ENCODE measurements at places on chromosomes 5 and 9. TPM values are rescaled to one million over a fixed set of nuclear protein-coding genes. Genes with fewer than 3 reads are reported as not detected.
A peak's percentile ranks its signal among the peaks of the same experiment; 100 is the strongest.

- no peak for DNase-seq
These were observed 1.1 kb downstream of the FKBP15 start for GRCh38 chr9:113219969-113220368.

DNA sequence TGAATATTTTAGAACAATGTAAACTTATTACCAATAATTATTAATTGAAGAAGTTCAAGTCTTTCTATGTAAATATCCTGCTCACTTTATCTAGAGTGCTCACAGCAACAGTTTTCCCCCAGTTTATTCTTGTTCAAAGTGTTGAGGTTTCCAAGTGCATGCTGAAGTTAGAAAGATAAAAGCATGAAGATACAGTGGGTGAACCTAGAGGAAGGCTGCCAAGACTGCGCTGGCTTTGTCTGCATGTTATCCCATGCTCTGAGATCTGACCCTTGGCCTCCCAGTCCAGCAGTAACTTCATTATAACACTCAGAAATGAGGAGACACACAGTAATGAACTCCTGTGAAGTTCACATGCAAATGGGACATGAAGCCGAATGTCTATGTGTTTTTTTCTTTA, 76.0 kb upstream of the PIP5K1B start:
- no peak for DNase-seq

DNA sequence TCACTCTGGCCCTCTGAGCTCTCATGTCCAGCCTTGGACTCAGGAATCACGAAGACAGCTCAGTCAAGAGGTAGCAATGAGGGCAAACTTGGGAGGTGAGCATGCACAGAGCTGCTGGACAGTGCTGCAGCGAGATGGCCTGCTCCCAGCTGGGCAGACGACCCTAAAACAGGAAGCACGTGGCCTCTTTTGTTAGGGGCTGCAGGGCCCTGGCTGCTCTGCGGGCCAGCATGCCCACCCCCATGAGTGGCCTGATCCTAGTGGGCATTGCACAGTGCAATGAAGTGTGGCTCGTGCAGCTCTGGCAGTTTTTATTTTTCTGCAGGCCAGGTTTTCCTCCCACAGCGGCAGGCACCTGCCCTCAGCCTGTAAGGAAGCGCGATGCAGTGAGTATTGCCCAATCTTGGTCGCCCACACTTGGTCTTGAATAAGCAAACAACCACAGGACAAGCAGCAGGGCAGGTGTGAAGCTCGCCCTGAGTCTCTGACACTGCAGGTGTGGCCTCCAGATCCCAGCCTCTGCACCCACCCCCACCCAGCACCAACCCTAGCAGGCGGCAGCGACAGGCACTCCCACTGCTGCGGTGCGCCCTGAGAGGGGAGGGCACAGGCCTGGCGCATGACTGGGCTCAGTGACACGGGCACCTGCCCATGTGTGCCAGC, 60.8 kb downstream of the SEMA4D start:
- DNase-seq: no peak

GRCh38 chr9:82563094-82563493, 499.8 kb downstream of the RASEF start:
- no peak for DNase-seq

DNA sequence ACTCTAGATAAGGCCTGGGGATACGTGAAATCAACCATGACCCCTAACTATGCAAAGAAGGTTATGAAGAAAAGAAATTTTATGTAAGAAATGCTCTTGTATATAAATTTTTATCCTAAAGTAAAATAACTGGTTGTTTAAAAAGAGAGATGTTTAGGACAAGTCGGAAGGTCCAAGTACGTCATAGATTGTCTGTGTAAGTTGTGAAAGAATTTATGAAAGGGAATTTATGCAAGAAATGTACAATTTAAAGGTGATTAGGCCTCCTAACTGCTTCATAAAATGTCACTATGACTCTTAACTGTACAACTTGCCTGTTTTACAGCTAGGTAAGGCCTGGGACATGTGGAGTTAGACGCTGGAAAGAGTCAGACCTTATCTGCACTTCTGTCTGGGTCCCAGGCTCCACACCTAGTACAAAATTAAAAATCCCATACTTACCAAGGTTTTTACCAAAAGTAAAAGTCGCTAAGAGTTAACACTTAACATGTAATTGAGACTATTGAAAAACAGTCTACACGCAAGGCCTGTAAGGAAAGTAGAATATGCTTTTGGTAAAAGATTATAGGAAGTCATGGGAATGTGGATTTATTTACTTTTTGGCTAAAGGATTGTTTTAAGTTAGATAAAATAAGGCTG, 77.4 kb downstream of the KIAA0825 start:
- DNase-seq: no peak

- DNase-seq: no peak
These were observed 552.4 kb upstream of the MEF2C start for GRCh38 chr5:89435347-89435746.

- no peak for DNase-seq
These were observed 17.4 kb upstream of the TMEM174 start for GRCh38 chr5:73155271-73156222.

DNA sequence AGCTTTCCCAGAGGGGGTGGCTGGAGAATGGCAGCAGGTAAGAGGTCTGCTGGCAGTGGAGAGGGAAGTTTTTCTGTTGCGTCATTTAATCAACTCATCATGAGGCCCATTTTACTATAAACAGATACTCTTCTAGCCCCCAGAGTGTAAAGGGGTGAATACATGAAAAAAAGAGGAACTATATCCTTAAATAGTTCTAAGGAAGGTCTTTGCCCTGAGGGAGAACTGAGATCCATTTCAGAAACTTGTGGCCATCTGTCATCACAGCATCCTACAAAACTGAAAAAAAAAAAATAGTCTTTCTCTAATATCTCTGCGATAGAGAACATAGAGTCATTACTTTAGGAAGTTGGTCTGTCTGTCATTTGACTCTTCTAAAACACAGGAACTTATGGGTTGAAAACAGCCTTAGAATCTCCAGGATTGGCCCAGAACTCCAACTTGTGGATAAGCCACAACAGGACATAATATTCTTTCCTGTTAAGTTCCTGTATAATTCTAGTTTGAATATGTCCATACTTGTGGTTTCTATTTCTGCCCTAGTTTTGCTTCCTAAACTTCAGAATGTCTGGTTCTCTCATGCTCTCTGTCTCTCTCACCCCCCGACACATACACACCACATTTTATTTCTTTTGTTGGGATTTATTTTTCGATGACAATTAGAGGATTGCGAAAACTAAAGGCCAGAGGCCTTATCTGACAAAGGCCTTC, 238.5 kb upstream of the PIK3R1 start:
- DNase-seq: no peak

DNA sequence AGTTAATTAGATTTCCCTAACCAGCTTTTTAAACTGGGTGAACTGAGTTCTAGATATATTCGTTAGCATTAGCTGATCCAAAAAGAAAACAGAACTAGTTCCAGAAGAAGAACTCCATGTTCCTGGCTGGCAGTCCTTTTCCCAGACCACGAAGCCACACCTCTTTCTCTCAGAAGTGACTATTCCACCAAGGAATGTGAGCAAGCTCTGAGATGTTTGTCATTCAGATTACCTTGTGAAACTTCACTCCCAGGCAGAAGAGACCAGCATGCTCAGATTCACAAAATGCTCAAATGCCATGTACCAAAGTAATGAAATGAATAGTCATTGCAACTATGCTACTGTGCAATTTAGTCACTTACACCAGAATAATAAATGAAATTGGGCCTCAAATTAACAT, 4.4 kb upstream of the SSBP2 start:
- DNase-seq: no peak

DNA sequence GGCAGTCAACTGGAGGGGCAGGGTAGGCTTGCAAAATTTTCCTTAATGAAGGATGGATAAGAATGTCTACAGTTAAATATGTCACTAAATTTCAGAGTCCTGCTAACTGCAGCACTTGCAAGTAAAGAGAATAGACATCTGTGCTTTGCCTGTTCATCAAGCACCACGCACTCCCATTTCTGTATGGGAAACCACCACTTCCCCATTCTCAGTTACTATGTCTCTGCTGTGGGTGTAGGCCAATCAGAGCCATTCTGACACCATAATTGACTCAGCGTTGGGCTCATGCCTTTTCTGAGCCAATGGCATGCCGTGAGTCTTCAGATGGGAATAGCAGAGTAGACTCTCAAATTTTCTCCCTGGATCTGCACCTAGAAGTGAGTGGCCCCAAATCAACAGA, 247.5 kb downstream of the GABRB2 start:
- DNase-seq: no peak

GRCh38 chr5:43569236-43569746, 12.4 kb upstream of the PAIP1 start:
- DNase-seq: no peak

GRCh38 chr9:110999379-110999778, 38.9 kb downstream of the LPAR1 start:
- no peak for DNase-seq

DNA sequence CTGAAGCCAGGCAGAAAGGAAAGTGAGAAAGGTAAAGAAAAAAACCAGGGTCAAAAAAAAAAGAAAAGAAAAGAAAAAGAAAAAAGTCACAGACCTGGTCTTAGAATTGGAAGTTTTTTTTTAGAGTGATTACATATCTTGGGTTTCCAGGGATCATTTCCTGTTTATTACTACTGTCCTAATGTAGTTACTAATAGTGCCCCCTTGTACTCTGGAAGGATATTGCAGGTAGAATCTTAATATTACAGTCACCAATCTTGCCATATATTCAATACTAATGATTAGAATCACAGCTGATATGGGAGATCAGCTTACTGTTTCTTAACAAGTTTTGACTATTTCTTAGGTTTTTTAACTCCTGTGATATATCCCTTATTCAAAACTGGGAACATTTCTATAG, 543.2 kb upstream of the CDH6 start:
- DNase-seq: no peak

GRCh38 chr9:137444106-137444790, 3.1 kb upstream of the ENTPD8 start:
- no peak for DNase-seq

- no peak for DNase-seq
These were observed 29.9 kb upstream of the UBE2QL1 start for GRCh38 chr5:6418679-6419276.

- no peak for DNase-seq
These were observed 195.4 kb downstream of the NR2F1-AS1 start for GRCh38 chr5:93385655-93386054.

- no peak for DNase-seq
These were observed 116.6 kb upstream of the STARD4 start for GRCh38 chr5:111628901-111629300.

DNA sequence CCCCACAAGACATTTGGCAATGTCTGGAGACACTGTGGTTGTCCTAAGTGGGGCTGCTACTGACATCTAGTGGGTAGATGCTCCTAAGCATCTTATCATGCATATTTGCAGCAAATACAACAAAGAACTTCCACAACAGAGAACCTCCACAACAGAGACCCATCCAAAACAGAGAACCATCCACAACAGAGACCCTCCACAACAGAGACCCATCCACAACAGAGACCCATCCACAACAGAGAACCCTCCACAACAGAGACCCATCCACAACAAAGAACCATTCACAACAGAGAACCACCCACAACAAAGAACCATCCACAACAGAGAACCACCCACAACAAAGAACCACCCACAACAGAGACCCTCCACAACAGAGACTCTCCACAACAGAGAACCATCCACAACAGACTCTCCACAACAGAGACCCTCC, 32.8 kb downstream of the ARPC5L start:
- peak; percentile 16 for DNase-seq

Gene FUT7
- total RNA-seq: not detected

Gene LCN15
- total RNA-seq: not detected

Gene TMEM161B
- 32.7 TPM for total RNA-seq

Gene CNOT6
- 43.2 TPM for total RNA-seq

Gene NPDC1
- 32.7 TPM for total RNA-seq

Gene ZBED3
- total RNA-seq: 0.48 TPM

Gene ANKRD31
- total RNA-seq: 0.28 TPM

Gene NPR3
- total RNA-seq: not detected

Gene GHR
- total RNA-seq: not detected

Gene TAF11L10
- total RNA-seq: not detected

All from activated T-helper 2 cell treated with anti-CD3 and anti-CD28 coated beads, Interferon-gamma antibody, Interleukin-2, Interleukin-4, amounts not matched to agents 10 μg/mL and 5 μg/mL and 100 μg/mL, durations not matched to agents 14 hours and 24 hours and 36 hours (primary cell).